ENCODE measurements at places on chromosomes 6 and 20.

GRCh38 chr20:8151372-8151771 is 19.3 kb downstream of the PLCB1 start:
- no peak for DNase-seq

- DNase-seq: no peak
These were observed 28.9 kb downstream of the ZNF831 start for GRCh38 chr20:59192533-59192896.

DNA sequence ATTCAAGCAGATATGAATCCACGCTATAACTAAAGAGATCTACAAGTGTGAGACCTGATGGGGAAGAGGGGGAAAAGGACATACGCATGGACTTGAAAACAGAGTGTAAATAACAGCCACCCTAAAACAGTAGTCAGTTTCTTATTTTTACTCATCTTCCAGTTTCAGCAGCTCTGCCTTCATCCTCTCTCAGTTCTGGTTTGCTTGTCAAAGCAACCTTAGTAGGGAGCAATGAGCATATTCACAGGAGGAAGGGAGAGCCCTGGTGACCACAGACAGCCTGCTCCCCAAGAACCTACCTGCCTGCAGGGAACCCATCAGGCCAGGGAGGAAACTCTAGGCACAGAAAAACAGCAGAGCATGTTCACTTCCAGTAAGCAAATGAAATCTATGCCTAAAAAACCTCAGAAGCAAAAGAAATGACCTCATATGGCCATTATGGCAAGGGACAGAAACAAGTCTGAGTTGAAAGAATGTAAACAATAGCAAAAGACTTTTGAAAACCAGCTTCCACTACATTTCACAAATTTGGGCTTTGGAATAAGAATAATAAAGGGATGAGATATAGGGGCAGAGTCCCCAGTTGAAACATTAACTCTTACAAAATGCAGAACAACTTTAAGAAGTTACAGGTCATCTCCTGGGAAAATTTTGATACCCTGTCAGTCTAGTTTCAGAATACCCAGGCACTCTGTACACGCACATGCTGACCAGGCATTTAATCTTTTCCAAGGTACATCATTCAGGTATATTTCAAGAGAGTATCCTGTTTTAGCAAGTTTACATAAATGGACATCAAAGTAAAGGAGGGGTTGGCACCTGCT is 120.8 kb upstream of the BCLAF1 start:
- DNase-seq: no peak

DNA sequence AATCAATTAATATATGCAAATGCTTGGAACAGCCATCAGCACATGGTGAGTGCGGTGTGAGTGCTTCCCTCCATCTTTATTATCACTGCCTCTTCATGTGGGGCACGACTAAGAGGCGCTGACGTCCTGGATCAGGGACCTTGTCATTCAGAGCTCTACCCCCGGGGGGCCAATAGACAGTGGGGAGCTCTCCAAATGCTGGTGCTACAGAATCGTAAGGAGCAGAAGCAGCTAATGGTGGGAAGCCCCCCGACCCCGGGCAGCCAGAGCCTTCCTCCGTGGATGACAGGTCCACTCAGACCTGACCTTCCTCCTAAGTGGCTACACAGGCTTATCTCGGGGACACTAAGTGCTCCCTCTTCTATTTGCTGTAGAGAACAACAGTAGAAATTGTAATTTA is 257.5 kb upstream of the PMEPA1 start:
- DNase-seq: no peak

DNA sequence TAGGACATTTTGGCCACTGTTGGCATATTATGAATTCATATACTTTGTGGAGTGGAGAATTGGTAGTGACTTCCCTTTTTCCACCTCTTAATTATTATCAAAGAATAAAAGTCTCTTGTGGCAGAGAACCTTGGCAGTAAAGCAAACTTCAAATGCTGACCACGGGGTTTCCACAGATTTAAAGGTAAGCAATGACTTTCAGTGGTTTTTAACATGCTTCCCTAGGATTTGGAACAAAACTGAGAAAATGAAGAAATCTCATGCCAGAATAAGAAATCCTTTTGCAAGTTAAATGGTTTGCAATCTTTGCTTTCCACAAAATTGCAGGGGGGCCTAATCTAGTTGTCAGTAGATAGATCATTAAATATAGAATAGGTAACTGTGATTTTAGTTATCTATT is 2.0 kb upstream of the SDC4 start:
- no peak for DNase-seq

DNA sequence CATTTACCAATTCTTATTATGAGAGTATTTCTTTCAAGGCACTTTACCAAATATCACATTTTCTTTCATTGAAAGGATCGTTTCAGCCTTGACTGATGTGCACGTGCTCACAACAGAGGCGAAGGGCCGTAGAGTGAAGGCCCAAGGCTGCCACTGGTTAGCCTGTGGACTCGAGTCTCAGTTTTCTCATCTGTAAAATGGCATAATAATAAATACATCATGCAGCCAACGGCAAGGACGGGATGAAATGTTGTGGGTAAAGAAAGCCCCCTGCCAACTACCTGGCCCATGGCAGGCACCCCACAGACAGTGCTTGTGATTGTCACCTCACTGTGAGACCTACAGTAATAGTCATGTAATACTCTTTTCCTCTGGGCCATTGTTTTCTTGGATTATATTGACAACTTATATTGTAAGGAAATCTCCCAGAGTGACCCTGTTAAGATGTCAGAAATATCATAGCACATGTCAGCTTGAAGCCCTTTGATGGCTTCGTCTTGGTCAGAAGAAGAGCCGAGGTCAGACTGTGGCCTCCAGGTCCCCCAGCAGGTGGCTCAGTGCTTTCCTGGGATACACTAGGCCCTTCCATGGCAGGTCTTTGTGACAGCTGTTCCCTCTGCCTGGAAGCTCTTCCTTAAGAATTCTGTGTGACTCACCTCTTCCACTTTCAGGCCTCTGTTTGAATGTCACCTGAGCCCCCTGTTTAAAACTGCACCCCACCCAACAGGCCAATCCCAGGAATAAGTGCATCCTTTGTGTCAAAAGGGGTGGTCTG is 36.3 kb downstream of the FAM50B start:
- DNase-seq: no peak

DNA sequence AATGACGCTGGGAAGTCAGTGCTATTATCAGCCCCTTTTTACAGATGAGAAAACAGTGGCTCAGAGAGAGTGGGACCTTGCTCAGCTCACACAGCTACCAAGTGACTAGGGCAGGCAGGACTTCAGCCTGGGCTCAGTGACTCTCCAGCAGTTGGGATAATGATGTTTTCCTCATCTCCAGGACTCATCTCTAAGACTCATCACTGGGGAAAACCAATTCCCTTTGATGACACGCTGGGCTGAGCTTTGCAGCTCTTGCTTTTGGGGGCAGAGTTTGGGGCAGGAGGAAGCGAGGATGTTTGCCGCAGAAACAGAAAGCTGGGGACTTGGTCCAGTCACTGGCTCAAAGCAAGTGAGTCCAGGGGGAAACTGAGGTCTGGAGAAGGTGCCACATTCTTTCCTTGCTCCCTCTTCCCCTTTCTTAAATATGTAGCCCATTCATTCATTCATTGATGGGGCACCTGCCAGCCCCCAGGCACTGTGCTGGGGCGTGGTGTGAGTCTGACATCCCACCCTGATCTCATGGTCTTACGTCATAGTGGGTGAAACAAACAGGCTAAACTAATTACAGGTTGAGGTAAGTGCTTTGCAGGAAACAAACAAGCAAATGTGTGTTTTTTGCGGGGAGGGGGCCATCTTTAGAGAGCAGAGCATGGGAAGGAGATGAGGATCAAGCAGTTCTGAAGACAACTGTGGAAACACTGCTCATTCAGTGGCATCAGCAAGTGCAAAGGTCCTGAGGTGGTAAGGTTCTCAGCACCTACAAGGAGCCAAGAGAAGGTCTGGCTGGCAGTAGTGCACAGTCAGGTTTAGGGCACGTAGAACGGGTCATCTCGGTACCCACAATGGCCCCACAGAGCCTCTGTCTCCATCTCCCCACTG is 74.4 kb upstream of the PMEPA1 start:
- no peak for DNase-seq

GRCh38 chr20:50784464-50784863 is 10.4 kb upstream of the BCAS4 start:
- no peak for DNase-seq

DNA sequence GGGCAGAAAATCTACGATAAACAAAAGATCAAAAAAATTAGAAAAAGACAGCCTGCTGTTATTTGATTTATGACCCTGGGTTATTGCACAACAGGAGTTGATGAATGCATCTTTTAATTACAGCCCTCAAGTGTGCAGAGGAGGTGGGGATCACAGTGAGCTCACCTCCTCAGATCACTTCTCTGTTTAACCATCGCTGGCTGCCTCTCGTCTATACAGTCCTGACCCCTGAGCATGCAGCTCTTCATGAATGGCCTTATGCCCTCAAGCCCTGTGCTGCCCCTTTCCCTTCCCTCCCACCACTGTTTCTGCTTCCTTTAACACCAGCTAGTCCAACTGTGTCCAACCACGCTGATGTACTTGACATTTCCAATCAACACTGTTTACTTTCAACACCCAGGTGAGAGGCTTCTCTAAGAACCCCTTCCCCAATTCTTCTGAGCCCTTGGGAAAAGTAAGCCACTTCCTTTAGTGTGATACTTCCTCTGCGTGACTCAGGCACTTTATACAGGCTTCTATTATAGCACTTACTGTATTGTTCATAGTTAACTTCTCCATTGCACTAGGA is 60.6 kb upstream of the RIPOR2 start:
- DNase-seq: peak; percentile 54

GRCh38 chr6:10505529-10505928 is 15.6 kb upstream of the GCNT2 start:
- no peak for DNase-seq

DNA sequence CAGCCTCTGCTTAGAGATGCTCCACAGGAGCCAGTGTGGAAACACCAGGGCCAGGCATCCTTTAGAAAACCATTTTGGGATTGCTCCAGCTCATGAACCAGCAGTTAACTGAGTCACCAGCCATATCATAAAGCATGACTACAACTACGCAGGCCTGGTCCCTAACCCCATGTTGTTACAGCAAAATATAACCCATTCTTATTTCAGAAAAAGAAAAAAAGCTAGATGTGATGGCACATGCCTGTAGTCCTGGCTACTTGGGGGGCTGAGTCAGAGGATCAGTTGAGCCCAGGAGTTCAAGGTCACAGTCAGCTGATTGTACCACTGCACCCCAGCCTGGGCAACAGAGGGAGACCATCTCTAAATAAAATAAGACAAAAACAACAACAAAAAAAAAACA is 36.8 kb downstream of the C6orf15 start:
- no peak for DNase-seq

- DNase-seq: no peak
These were observed 241.4 kb downstream of the SLC24A3 start for GRCh38 chr20:19453862-19454261.

GRCh38 chr6:15363164-15363522 is 117.3 kb downstream of the JARID2 start:
- DNase-seq: no peak

GRCh38 chr6:36938536-36938935 is 16.0 kb upstream of the PI16 start:
- DNase-seq: no peak

DNA sequence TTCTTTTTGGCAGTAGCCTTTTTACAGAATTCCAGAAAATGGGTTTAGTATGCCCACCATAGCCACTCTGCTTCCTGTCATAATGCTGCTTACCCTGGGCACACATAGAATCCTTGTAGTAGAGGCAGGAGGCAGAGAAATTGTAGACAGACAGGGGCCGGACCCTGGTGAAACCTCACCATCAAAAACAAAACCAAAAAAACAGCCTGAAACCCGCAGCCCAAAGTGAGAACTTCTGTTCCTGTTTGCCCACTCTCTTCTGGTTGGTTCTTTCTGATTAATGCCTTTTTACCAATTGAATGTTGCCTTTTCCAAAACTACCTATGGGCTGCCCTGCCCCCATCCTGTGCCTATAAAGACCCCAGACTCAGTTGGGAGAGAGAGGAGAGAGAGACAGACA is 188.2 kb downstream of the CDKAL1 start:
- no peak for DNase-seq

DNA sequence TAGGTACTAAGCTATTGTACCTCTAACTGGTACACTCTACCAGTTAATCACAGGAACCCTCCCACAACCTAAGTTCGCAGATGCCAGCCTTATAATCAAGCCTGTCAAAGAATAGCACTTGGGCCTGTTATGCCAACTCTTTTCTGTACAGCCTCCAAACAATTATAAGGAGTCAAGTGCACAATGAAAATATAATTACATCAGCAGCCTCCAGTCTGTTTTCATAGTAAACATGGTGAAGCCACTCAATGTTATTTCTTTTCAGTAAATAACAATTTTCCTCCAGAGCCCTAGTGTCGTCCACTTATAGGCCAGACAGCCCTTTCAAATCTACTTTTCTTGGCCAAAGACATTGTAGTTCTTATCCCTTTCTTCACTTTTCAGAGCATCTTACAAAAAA is 82.7 kb upstream of the CARMIL1 start:
- no peak for DNase-seq

GRCh38 chr20:63979229-63979556 is 249 bp downstream of the SAMD10 start:
- no peak for DNase-seq

- DNase-seq: peak; percentile 2
These were observed 150.0 kb upstream of the RIPOR2 start for GRCh38 chr6:25085756-25086155.

DNA sequence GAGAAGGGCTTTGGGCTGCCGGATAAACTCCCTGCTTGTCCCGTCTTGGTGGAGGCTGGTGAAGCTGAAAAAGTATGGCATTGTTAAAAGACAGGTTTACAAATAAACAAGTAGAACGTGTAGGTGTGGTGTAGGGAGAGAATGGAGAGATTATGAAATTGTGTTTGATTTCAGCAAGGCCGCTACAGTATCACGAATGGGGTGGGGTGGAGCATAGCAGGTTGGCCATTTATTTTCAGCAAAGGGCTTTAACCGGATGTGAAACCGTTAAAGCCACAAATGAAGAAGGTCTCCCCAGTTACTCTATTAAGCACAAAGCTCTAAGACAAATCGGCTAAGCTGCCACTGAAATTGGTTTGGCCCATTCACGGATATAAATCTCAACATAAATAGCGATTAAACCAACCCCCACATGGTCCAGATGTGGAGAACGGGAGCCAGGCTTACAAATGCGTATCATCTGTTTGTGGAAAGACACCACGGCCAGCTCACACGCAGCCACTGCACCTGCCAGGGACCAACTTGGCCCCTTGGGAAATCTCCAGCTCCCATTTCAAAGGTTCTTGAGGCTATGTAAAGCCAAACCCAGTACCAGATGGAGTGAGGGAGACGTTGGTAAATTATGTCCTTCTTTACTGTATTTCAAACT is 94.0 kb downstream of the ZMYND8 start:
- DNase-seq: no peak
